ENCODE measurements at places on chromosomes 5 and 9. TPM values are rescaled to one million over a fixed set of nuclear protein-coding genes. Genes with fewer than 3 reads are reported as not detected.

DNA sequence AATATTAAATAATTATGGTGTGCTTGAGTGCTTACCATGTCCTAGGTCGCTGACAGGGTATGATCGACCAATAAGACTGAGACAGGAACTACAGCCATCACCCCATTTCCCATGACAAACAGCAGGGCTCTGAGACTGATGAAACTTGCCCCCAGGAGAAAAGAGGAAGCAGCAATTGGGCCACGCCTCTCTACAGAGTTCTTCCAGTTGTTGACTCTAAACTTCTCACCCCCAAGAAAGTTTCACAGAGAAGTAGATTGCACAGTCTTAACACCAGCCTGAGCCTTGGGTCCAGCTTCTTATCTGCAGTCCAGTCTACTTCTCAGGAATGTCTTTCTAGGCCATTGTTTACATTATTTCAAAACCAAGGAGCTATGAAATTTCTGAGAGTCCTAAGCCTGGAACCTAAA is 182.2 kb upstream of the ANKRD55 start:
- peak; percentile 58 for DNase-seq

HCN1 gene
- total RNA-seq = not detected

- no peak for DNase-seq
These were observed 16.0 kb downstream of the TRAF1 start for GRCh38 chr9:120910643-120911042.

CTXN3 gene
- not detected for total RNA-seq

GRCh38 chr9:71904076-71904475 is 6.9 kb downstream of the ABHD17B start:
- DNase-seq = no peak

DNA sequence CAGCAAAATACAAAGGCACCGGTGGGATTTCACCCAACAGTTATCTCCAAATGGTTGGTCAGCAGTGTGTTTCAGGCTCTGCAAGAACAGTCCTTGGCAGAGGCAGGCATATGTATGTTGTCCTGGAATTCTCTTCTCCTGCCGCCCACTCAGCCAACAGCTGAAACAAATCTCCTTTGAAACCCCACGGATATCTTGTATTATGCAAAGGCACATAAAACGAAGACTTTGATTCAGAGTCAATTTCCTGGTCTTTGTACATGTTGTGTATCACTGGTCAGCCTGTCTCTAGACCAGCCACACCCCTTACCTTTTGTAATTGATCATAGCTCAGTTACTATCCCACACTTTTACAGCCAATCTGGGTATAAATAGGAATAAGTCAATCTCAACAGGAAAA is 29.2 kb downstream of the FREM1 start:
- no peak for DNase-seq

FBXL7 gene
- total RNA-seq = 5.0 TPM

CDK9 gene
- 24.8 TPM for total RNA-seq

RPL12 gene
- total RNA-seq = 2,463 TPM

DNA sequence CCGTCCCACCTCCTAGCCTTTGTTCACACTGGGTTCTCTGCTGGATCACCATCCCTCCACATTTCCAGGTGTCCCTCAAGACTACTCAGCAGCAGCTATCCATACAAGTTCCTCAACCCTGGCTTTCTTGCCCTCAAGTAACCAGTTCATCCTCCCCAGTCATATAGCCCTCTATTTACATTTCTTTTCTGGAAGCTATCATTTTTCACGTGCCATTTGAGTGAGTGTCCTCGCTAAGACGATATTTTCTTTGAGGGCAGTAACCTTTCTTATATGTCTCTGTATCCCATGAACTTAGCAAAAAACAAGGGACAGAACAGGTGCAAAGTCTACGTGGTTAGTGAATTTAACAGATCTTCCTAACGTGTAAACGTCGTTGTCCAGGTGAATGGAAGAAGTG is 29.6 kb upstream of the KCNMB1 start:
- no peak for DNase-seq

C5orf58 gene
- total RNA-seq = not detected
